Posterior cingulate gyrus (tissue), 11 donors: ENCODE measurements at places on chromosomes 3 and 15.

DNA sequence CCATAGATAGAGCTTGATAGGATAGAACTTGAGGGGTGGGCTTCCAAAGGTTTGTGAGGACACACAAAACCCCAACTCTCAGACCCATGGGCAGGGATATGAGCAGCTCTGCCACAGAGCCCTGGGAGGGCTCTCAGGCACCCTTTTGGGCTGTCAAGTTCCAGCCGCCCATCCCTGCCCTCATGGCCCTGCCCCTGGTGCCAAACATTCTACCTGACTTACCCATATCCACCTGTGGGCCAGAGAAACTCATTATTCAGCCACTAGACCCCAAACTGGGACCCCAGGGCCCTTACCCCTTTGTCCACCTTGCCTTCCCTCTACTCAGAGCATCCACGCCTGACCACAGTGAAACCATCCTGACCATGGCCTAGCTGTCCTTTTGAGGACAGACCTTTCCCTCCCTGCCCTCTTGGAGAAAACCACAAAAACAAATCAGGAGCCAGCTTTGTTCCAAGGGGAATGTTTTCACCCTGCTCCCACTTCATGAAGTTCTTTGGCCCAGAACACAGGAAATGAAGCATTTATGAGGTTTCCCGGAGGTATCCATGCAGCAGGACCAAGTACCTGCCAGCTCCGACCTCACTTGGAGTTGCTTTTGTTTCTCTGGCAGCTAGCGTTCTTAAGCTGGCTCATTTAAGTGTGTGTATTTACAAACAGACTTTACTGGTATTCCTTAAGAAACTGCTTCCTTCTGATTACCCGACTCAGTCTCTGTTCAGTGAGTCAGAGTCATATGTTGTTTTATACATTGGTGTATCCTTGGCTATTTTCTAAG is 34.2 kb upstream of the GALNT15 start:
- DNase-seq = no peak

- no peak for DNase-seq
These were observed 32.7 kb downstream of the HDGFL3 start for GRCh38 chr15:83174891-83175290.

- no peak for DNase-seq
These were observed 4.5 kb upstream of the FES start for GRCh38 chr15:90879730-90880366.

GRCh38 chr3:167350245-167350862 is 29.7 kb downstream of the ZBBX start:
- DNase-seq = no peak

GRCh38 chr3:52446042-52446441 is 1.1 kb upstream of the SEMA3G start:
- DNase-seq = peak; percentile 33

- DNase-seq = no peak
These were observed 69.4 kb upstream of the PLXNA1 start for GRCh38 chr3:126913524-126913923.

DNA sequence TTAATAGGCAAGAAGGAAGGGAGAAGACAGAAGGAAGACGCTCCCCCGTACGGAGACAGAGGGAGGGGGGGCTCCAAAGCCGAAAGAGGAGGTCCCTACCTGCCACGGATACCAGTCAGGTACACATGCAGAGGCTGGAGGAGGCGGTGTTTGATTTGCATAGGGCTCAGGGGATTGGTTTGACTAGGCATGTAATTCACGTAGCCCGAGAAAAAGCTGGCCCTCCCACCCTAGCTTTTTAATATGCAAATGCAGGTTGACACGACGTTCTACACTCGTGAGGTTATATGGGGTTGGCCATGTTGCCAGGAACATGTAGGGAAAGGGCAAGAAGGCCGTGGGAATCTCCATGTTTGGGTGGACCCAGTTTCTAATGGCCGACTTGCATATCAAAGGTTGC is 29.8 kb downstream of the ZNF592 start:
- DNase-seq = no peak

DNA sequence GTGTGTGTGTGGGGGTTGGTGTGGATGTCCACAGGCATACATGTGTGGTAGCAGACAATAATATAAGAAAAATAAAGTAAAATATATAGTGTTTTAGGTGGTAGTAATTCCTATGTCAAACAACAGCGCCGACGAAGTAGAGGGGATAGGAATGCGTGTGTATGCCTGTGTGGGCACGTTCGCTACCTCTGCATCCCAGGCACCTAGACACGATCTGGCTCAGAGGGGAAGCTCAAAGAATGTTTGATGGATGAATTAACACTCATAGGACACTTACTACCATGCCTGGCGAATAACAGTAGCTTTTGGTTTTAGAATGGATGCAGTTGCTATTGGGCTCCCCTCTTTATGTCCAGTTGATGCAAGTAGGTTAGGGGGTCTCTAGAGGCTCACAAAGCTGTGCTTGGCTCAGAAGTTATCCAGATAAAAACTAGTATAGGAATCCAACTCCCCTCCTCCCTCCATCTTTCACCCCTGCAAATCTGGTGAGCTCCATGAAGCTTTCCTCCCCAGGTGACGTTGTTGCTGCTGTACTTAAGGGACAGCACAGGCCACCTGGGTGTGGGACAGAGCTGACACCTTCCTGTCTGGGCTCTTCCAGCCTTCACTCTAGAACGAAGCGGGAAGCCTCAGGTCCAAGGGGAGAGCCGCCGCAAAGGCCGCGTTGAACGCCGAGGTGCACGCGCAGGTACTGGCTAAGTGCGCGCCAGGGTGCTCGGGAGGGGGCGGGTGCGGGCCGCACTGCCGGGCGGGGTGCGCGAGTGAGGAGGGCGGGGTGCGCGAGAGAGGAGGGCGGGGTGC is 192.6 kb upstream of the LYSMD4 start:
- no peak for DNase-seq

DNA sequence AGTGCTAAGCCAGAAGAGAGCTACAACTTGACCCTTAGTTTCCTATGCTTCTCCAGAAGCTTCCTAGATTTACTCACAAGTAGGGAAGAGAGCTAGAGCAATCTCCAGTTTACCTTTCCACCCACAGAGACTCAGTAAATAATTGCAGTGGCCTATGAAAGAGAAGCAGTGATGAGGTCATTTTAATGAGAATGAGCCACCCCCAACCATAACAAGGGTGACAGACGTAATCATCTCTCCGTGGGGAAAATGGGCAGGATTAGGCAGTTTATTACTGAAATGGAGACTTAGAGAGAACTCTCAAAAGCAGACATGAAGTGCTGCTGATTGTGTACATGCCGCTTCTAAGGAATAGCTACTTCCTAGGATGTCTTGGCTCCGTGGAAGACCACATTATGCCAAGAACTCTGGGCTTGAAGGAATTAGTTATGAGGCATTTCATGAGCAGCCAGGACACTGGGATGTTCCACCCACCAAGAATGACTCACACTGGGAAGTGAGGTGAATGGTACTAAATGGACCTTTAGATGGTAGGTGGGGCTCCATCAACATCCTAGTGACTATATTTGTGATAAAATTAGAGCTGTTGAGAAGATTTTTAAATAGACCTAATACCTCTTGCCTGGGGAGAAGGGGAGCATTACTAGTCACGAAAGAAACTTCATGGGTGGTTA is 160.9 kb downstream of the EDEM1 start:
- no peak for DNase-seq

GRCh38 chr3:62065985-62066693 is 307.2 kb downstream of the FEZF2 start:
- no peak for DNase-seq

DNA sequence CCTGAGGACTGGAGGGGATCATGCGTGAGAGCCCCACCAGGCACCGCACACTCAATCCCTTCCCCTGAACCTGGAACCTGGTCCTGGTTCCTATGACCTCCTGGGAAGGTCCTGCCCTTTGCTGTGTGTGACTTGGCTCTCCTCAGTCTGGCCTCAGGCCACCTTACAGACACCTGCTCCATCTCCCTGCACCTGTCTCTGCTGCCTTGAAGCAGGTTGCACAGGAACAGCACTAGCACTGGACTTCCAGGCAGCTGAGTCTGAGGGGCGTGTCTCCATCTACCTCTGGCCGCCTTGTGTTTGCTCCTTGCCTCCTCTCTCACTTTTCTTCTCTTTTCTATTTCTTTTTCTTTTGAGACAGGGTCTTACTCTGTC is 15.4 kb downstream of the PSTPIP1 start:
- DNase-seq = no peak

DNA sequence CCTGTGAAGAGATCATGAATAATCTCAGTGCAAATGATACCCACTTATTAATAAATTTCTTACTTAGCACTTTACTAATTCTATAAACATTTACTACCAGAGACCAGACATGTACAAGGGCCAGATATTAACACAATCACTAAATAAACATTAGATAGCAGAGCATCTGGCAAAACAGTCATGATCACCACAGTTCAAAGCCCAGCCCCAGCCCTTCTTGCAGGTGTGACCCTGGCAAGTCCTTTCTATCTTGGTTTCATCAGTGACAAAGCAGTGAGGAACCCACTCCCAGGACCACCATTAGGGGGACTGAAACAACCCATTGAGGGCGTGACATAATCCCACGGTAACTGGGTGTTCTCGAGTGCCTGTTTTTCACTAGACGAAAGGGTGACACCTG is 11.6 kb downstream of the ZXDC start:
- no peak for DNase-seq

- DNase-seq = no peak
These were observed 65.4 kb upstream of the THSD4 start for GRCh38 chr15:71049706-71050422.

DNA sequence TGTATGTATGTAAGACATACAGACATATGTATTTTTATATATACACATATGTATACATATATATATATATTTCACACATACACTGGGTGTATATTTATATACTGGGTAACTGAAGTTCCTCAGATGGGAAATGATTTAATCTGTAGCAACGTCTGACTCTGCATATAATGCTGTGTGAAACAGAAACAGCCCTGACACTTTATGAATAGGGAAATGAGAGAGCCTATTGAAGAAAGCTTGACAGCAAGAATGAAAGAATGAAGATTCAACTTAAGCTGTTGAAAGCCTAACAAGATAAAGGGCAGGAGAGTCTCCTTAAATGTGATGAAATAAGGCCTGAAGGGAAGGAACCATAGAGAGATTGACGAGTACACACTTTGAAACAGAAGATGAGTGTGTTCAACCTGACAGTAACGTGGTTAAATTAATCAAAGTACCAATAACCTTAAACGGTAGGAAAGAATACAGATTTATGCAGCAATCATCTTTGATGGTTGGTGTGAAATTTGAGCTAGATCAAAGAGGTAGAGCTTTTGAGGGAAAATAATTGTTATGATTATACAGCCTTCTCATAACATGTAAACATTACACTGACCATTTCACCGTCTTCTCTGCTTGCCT is 169.9 kb downstream of the MECOM start:
- DNase-seq = no peak

- DNase-seq = no peak
These were observed 911.4 kb downstream of the EPHA3 start for GRCh38 chr3:90018779-90019178.

DNA sequence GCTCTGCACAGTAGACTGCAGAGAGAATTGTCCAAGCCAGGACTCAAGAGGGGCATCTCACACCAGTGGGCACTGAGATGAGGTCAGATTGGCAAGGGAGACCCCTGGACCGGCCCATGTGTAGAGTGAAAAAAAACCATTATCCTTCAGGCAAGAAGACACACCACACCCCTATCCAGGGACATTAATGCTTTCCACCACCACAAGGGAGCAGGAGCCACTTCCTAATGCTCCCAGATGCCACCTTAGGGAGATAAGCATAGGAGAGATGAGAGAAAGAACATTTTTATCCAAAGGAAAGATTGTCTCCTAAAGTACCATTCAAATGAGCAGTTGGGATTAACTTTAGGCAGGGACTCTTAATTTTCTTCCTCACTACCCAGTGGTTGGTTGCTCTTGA is 109.6 kb upstream of the PTX3 start:
- no peak for DNase-seq

- no peak for DNase-seq
These were observed 66.9 kb downstream of the CMTM8 start for GRCh38 chr3:32305361-32305876.

GRCh38 chr3:132038198-132038825 is 3.5 kb upstream of the CPNE4 start:
- no peak for DNase-seq

DNA sequence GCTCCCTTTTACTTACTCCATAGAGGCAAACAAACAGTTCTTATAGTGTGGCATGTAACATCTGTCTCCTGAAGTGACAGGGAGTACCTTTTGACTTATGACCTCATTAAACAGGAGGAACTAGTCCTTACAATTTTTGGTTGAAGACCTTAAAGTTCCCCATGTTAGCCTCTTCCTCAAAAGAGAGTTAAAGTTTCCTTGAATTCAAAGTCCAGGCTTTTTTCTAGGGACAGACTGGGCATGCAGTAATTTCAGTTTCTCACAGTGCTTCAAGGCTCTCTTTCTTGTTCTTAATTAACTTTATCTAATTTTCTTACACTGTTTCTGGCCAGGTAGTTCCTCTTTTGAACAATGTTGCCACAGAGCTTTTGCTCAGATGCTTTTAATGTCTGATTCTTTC is 12.1 kb downstream of the GOLM2 start:
- no peak for DNase-seq

DNA sequence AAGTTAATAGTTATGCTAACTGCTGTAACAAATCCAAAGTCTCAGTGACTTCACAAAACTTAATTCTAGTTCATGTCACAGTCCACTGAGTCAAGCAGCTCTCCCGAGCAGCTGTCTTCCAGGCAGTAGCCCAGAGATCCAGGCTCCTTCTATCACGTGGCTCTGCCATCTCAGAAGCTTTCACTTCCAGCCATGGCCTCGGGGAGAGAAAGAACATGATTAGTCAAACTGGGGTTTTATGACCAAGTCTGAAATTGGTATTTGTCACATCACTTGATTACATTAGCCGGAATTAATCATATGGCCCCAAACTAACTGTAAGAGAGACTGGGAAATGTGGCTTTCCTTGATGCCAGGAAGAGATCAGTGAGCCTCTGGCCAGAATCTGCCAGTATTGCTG is 70.2 kb upstream of the DGKG start:
- DNase-seq = no peak

DNA sequence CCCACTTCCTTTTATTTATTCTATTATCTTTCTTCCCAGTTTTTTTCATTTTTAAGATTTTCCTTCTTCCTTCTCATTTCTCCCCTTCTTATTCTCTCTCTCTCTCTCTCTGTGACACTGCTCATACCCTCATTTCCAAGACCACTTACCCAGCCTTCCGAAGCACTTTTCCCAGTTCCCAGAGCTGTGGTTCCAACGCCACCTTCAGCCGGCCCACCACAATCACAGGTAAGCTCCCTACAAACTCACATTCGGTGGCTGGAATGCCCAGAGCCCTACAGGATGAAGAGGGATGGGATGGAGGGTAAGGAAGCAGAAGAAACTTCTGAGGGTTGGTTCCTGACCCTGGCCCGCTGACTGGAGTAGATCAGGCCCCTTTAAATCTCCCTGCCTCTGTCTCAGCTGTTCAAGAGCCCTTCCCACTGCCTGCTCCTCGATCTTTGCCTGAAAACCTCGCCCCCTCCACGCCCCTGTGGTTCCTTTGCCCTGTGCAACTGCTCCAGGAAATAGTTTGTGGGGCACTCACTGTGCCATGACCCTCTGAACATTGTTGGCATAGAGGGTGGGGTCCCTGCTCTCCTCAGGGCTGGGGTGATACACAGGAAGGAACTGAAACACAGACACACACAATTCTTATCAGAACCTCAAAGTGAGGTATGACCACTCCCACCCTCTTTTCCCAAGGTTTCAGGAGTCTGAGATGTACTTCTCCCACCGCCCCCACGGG is 4.8 kb downstream of the LPCAT4 start:
- no peak for DNase-seq
